ENCODE measurements at places on chromosomes 4 and X.

- no peak for DNase-seq
Measured at GRCh38 chr4:120352739-120353138, 286.1 kb upstream of the MAD2L1 start.

GRCh38 chr4:108611365-108611764 lies 9.0 kb upstream of the RPL34 start:
- no peak for DNase-seq

- no peak for DNase-seq
Measured at GRCh38 chrX:132393485-132393884, 95.4 kb downstream of the MBNL3 start.

GRCh38 chr4:141810712-141811375 lies 174.5 kb downstream of the IL15 start:
- no peak for DNase-seq

DNA sequence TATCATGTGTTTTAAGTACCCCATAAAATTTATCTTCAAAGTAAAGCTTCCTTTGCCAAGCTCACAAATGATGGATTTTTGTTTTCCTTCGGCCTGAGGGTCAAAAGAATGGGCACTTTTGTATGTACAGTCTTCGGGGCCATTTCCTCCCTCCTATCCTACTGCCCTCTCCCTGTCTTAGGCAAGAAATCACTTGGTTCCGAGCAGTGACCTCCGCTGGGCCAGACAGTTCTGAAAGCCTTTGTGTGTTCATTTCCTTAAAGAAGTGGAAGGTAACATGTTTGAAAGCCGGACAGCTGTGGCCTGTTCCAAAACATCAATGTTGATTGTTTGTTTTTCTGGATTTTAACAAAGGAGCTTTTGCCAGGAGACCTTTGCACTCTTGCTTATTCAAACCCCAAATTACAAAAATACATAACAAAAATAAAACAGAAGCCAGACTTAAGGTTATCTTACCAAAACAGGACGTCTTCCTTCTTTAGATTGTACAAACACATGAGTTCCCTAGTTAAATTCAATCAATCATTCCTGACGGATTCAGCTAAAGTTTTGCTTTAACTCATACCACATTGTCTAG lies 110.6 kb upstream of the LIMCH1 start:
- DNase-seq = no peak

Measured in stimulated activated CD8-positive, alpha-beta memory T cell treated with anti-CD3 and anti-CD28 coated beads, Interleukin-15, amount 100 ng/mL, for 24 hours (primary cell).